ENCODE measurements at places on chromosomes 5 and 9.

DNA sequence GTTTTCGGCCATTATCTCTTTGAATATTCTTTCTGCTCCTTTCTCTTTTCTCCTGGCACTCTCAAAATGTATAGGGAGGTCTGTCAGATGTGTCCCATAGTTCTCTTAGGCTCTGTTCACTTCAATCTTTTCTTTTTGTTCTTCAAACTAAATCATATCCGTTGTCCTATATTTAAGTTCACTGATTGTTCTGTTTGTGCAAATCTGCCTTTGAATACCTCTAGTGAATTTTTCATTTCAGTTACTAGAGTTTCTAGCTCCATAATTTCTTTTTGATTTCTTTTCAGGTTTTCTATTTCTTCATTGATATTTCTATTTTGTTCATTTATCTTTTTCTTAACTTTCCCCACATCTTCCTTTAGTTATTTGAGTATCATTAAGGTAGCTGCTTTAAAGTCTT, 65.4 kb downstream of the CERT1 start:
- DNase-seq = no peak

- no peak for DNase-seq
Measured at GRCh38 chr5:66134407-66134861, 9.7 kb upstream of the SREK1 start.

GRCh38 chr9:34276772-34277171, 52.3 kb downstream of the KIF24 start:
- DNase-seq = no peak

DNA sequence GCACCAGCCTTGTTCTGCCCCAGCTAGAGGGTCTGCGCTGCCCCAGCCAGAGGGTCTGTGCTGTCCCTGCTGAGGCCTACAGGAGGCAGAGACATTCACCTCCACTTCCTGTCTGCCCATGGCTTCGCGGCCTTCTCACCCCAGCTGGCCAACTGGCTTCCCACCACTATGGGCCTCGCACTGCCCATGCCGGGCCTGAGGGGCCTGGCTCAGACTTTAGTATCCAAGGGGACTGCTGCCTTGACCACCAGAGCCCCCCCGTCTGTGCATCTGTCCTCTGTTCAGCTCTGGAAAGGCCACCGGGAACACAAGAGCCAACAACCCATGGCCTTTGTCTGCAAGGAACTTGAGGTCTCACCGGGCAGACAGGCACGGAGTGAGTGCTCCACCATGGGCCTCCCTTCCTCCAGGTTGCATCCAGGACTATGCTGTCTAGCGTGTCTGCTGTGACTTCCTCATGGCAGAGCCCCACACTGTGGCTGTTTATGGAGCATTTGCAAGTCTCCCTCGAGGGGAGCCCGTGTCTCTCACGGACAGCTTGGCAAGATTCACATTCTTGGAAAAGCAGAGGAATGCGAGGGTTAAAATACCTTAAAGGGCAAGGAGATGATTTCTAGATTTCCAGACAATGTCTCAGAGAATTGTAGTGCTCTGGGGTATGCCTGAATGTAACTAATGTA, 1.7 kb downstream of the DCANP1 start:
- no peak for DNase-seq

DNA sequence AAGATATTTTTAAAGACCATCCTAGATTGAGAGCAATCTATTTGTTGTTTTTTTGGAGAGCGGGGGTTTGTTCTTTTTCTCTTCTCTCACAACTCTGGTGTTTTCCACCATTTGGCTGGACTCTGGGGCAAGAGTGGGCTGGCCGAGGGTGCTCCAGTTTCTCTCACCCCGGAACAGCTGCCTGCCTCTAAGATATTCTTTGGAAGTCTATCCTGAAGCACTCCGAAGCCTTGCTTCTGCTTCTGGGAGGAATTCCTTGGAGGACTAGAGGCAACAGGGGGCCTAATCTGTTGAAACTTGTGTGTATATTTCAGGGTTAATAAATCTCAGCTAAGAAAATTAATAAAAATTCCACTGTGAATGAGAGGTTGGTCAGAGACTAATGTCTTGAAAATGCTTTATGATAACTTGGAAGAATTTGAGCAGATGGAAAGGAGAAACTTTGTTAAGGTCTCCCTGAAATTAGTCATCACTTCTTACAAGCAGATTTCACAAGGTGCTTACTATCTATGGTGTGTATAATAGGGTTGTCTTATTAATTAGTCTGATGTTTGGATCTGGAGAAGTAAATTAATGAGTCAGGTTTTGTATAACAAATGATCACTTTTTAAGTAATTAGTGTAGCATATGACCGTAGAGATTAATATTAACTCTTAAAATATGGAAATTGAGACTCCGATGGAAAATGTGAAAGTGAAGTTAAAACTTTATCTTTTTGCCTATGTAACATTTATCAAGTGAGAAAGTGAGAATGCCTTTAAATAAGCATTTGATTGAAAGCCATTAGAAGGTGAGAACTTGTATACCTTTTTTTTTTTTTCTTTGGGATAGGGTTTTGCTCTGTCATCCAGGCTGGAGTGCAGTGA, 4.0 kb downstream of the MAN2A1 start:
- no peak for DNase-seq

DNA sequence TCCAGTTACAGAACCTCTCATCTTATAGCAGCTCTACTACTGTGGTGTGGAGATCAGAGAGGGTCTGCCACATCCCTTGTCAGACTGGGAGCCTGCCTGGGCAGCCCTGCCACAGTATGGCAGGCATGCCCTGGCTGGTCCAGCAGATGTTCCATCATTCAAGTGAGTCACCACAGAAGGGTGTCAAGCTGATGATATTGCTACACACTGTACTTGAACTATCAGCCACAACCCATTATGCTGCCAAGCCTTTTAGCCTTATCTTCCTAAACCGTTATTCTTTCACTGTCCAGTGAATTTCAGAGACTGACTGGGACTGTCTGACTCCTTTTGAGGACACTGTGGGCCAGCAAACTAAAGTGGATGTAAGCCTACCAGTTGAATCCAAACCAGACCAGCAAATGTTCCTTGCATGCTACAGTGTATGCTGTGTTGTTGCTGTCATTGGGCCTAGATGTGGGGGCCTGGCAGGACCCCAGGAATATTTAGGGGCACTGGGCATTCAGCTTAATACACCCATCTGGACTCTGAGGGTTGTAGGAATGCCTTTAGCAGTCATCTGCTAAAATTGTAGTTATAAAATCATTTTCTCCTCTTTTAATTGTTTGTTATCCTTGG, 202.6 kb downstream of the NR3C1 start:
- DNase-seq = no peak

DNA sequence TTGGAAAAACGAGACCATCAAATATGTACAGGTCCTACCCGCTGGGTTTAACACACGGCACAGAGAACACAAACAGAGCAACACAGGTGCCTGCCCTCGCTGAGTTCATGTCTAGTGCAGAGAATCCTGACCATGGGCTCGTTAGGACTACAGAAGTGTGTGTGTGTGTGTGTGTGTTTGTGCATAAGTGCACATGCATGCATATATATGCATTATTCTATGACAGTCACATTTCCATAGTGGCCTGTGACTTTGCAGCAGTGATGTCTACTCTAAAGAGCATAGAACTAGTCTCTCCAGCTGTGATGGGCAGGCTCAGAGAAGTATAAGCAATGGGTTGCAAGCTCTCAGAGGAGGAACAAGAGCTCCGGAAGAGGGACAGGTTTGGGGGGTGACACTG, 27.7 kb downstream of the ORM2 start:
- no peak for DNase-seq

GRCh38 chr5:179588166-179588565, 35.3 kb downstream of the HNRNPH1 start:
- no peak for DNase-seq

GRCh38 chr5:179796877-179797608, 3.3 kb downstream of the LTC4S start:
- no peak for DNase-seq

DNA sequence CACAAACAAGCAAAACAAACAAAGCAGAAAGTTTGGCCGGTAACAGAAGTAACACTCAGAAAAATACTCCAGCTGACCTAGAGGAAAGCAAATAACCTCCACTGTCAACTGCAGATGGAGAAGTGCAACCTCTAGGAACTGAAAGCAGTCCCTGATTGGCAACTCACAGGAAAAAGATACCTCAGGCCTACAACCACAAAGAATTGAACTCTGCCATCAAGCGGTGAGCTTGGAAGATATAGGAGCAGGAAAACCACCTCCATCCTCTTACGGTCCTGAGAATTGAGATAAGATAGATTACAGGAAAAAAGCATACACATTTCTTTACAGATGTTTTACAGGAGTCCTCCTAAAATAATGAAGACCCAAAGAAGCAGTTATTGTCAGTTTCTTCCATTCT, 184.5 kb downstream of the PDZD2 start:
- DNase-seq = no peak

GRCh38 chr9:130665029-130665430, 636 bp downstream of the PRDM12 start:
- DNase-seq = no peak

DNA sequence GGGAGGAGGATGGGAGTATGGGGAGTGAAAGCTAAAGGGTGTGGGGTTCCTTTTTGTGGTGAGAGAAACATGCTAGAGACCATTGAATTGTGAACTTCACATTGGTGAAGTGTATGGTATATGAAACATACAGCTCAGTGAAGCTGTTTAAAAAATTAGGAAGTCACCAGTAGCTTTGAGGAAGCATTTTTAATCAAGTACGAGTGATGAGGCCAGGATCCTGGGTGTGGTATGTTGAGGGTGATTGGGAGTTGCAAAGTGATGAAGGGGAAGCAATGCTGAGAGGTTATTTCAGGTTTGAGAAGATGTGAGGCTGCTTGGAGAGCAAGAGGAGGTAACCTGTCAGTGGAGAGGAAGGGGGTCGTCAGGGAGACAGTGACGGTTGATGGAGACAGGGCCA, 22.7 kb upstream of the CLK4 start:
- DNase-seq = no peak

Measured in cerebellar nuclear complex (tissue), 1 donor.